ENCODE measurements at places on chromosomes 11 and 22. TPM values are rescaled to one million over a fixed set of nuclear protein-coding genes. Genes with fewer than 3 reads are reported as not detected.

GRCh38 chr11:96154802-96155520 lies 188.0 kb downstream of the MAML2 start:
- peak; percentile 77 for DNase-seq

- no peak for DNase-seq
These were observed at the start of gene SLC5A1 for GRCh38 chr22:32042924-32043323. SLC5A1 (plus strand) TSS chr22:32043261; CDS start chr22:32043282, 21 bp downstream.

DNA sequence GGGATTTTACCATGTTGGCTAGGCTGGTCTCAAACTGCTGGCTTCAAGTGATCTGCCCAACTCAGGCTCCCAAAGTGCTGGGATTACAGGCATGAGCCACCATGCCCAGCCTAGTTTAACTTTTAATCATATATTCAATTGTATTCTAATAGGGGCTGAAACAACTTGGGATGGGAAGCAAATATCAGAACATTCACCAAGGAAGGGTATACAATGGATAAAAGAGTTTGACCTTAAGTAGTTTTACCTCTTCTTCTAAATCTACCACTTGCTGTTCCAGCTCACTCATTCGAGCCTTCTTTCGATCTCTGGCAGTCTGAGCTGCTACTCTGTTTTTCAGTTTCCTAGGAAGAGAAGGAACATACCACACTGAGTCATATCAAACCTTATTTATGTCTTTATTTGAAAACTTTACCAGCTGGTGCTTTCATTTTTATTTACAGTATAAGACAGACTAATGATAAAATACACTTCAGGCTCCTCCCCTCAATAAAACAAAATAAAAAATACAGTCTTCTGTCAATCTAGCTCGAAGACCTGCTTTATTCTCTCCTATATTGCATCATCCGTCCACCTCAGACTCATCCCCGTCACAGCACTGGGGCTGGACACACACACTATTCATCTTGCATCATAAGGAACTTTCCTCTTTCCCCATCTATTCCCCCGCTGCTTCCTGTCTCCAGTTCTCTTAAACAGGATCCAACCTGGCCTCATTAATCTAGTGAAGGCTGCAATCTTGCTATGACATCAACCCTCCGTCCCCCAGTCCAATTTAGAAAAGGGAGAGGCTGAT lies 1.4 kb downstream of the XBP1 start:
- peak; percentile 93 for DNase-seq

DNA sequence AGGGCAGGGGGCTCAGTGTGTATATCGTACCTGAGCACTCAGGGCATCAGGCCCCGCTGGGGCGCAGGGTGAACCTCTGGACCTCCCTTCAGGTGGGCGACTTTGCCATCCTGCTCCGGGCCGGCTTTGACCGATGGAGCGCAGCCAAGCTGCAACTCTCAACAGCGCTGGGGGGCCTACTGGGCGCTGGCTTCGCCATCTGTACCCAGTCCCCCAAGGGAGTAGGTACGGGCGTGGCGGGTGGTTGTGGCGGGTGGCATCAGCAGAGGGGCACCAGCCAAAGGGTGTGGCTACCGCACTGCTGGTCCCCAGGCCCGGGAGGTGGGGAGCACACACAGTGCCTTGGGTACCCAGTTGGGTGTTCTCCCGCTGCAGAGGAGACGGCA lies 6.3 kb downstream of the SLC39A13 start:
- peak; percentile 47 for DNase-seq

- DNase-seq = peak; percentile 52
These were observed 29.2 kb downstream of the INCENP start for GRCh38 chr11:62153087-62153395.

DNA sequence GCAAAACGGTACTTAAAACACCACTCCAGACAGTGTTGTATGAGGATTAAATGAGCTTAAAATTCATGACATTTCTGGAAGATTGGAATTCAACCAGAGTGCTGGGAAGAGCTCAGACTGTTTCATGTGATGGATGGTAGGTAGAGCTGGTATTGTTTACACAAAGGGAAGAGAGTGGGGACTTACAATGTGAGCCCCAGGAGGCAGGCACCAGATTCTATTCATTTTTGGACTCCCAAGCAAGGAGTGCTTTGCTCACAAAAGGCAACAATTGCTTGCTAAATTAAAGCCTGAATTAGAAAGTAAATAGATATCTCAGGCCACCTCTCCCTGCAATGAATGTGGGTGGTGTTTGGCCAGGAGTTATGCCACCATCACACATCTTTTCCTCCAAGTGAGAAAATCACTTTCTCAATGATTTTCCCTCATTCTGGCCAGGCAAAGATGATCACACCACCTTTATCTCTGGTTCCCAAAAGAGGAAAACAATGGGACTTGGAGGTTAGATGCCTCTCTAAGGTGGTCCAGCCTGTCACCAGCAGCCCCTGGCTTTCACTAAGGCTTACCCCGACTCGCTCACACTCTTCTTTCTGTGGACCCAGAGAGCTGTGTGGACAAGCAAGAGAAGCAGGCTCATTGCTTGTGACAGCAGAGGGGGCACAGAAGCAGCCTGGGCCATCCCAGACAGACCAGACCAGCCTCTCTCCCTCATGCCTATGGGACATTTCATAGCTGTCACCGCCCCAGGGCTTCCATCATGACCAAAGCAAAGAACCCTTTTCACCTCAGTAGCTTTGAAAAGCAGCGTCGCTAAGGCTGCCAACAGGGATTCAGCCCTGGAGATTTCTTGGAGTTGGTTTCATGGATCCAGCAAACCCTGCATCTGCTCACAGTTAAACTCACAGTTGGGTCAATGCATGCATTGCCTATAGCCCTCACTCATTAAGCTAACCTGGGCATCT lies 63.5 kb upstream of the DRD2 start:
- DNase-seq = no peak

DNA sequence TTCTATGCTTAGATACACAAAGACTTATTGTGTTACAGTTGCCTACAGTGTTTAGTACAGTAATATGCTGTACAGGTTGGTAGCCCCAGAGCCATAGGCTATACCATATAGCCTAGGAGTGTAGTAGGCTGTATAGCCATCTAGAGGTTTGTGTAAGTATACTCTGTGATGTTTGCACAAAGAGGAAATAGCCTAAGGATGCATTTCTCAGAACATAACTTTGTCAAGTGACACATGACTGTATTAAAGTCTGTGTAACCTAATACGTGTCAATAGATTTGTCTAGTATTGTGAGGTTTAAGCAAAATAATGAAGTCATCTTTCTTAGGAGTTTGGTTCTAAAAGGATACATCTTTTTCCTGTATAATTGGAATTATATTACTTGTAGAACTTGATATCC lies 5.5 kb downstream of the ZC3H12C start:
- DNase-seq = no peak

- DNase-seq = no peak
These were observed 14.1 kb downstream of the FAM181B start for GRCh38 chr11:82719361-82720105.

DNA sequence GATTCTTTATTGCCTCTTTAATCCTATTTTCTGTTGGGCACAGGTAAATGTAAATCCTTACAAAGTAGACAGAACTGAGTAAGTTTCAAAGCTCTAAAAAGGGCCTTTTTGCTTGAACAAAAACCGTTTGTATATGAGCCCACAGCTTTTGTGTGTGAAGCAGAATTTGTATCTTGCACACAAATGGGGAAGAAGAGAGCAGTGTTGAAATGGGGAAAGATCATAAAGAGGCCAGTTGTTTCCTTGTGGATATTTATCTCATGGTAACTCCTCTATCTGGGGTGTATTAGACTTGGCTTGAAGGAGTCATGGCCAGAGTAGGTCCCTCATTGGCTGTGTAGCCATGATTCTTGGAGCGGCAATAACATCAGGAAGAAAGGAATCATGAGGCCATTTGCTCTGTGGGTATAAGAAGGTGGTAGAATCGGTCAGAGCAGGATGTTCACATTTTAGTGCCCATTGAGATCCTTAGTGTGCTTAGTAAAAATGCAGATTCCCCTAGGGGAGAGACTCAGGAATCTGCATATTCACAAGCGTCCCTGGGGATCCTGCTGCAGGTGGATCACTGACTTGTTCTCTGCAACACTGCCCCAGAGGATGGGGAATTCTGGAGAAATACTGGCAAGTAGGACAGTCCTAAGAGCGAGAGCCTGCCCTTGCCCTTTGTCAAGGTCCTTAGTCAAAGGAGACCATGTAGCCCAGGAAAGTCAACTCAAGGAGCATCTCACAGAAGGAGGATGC lies 126.5 kb downstream of the LDLRAD3 start:
- no peak for DNase-seq

DNA sequence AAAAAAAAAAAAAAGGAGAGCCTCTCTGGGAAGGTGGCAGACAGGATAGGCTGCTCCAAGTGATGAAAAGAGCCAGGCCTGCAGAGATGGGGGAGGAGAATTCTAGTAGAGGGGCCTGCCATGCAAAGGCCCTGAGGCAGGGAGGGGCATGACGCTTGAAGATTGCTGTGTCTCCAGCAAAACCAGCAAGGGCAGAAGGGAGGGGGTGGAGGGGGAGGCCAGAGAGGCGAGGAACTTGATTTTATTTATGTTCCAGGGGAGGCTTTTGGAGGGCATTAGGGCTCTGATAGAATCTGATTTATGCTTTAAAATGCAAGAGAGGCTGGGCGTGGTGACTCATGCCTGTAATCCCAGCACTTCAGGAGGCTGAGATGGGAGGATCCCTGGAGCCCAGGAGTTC lies 16.7 kb upstream of the PACSIN2 start:
- DNase-seq = peak; percentile 46

GRCh38 chr22:22235558-22235957 lies 9.0 kb upstream of the VPREB1 start:
- DNase-seq = no peak

GRCh38 chr11:68792400-68792966 lies 41.2 kb upstream of the TESMIN start:
- no peak for DNase-seq

- DNase-seq = peak; percentile 94
These were observed 19.3 kb downstream of the RFPL1 start for GRCh38 chr22:29457730-29458129.

DNA sequence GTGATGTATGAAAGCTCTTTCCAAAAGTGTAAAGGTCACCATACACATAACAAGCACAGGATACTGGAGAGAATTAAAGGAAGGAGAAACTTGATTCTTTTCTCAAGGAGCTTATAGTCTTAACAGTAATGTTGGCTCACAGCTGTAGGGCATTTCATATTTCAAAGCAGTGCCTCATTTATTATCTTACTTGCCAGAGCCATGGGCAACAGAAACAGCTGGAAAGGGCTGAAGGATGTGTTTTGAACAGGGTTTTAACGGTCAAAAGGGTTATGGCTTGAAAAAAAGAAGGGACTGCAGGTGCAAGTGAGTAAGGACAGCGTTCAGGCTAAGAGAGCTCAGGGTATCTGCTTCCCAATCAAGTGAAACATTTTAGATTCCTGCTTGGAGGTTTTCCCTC lies 2.7 kb upstream of the GRAMD1B start:
- DNase-seq = no peak

DNA sequence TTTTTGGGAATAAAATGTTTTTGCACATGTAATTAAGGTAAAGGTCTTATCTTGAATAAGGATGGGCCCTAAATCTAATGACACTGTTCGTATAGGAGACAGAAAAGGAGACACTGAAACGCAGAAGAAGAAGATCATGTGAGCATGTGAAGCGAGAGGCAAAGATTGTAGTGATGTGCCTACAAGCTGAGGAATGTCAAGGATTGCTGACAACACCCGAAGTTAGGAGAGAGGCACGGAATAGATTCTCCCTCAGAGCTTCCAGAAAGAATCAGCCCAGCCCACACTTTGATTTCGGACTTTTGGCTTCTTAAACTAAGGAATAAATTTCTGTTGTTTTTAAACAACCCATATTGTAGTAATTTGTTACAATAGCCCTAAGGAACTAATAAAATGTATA lies 4.1 kb upstream of the BLID start:
- DNase-seq = no peak

The DGAT2 gene
- 3.6 TPM for total RNA-seq

Data from osteoblast (primary cell).